Natural killer cell treated with Interleukin-12 subunit alpha and Interleukin-12 subunit beta and Interleukin-15 and Interleukin-18, amount 100 ng/mL, for 72 hours (primary cell): ENCODE measurements at places on chromosomes 16 and 17. TPM values are rescaled to one million over a fixed set of nuclear protein-coding genes. Genes with fewer than 3 reads are reported as not detected.

The NUBP1 gene
- 41.3 TPM for total RNA-seq

The GFAP gene
- not detected for total RNA-seq

The EFCAB5 gene
- total RNA-seq, result 0.42 TPM

The CD300LB gene
- total RNA-seq, result 0.17 TPM

The AATK gene
- 7.6 TPM for total RNA-seq

The RCVRN gene
- not detected for total RNA-seq

The VAT1L gene
- not detected for total RNA-seq

The PPP1R27 gene
- total RNA-seq, result not detected

The KRTAP4-6 gene
- total RNA-seq, result not detected

The P2RX5 gene
- total RNA-seq, result 2,596 TPM

The TMEM132E gene
- total RNA-seq, result not detected

The OR1F1 gene
- total RNA-seq, result not detected

The SMPD3 gene
- 1.9 TPM for total RNA-seq

The NLRC5 gene
- 190 TPM for total RNA-seq

The ASGR1 gene
- not detected for total RNA-seq

The RMI2 gene
- total RNA-seq, result 15.2 TPM

The KRT15 gene
- total RNA-seq, result not detected

The TMIGD1 gene
- total RNA-seq, result not detected

The STAT3 gene
- 344 TPM for total RNA-seq

The CA7 gene
- total RNA-seq, result not detected

The ORC6 gene
- 26.1 TPM for total RNA-seq

The MYL4 gene
- 1.1 TPM for total RNA-seq

The PRR35 gene
- total RNA-seq, result 0.64 TPM

The PRSS36 gene
- 1.5 TPM for total RNA-seq

The MAP2K3 gene
- 92.9 TPM for total RNA-seq

The EVPLL gene
- not detected for total RNA-seq

The CCL11 gene
- not detected for total RNA-seq

The DLX3 gene
- total RNA-seq, result not detected

The TEKT1 gene
- total RNA-seq, result not detected

The POLR3K gene
- total RNA-seq, result 84.7 TPM

The MILR1 gene
- total RNA-seq, result 6.9 TPM

The TOM1L1 gene
- total RNA-seq, result not detected
